ENCODE measurements at places on chromosomes 2 and 18. TPM values are rescaled to one million over a fixed set of nuclear protein-coding genes. Genes with fewer than 3 reads are reported as not detected.

Gene RESP18
- total RNA-seq = not detected

DNA sequence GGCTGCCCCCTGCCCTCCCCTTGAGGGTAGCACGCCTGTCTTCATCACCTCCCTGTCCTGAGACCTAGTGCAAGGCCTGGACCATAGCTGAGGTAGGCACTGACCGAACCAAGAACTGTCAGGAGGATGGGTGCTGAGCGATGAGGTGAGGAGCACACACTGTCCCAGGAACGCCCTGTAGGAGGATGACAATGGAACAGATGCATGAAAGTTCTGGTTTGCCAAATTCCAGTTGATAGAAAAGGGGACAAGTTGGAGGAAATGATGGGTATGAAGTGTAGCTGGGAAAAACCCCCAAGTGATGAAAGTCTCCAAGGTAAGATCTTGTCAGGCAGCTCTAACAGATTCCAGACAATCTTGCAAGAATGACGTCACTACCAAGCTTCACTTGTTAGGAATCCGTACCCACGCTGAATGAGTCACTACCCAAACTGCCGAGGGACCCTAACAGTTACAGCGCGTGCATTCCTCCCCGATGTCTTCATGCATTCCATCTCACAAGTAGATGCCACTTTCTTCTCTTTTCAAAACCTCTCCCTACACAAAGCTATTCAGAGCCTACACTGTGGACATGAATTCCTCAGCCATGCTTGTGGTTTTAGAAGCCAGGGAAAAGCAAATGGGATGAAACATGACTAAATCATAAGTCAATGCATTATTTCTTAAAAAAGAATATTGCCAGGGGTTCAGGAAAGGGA lies 27.6 kb downstream of the MRPL33 start:
- peak; percentile 100 for DNase-seq

DNA sequence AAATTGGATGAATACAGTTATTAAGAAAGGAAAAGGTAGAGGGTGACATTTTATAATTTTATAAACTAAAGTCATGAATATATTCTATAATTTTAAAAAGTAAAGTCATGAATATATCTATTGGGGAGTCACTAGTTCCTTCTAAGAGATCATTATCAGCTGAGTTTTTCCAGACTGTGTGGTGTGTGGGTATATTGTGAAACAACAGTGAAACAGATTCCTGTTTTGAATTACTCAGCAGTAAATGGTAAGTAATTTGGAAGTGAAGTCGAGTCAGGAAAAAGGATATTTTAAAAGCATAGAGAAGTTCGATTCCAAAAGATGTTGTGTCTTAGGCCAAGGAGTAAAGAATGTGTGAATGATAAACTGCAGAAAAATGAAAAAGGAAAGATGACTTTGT lies 1018.2 kb upstream of the NXPH2 start:
- DNase-seq = no peak

GRCh38 chr2:166082736-166083135 lies 45.1 kb downstream of the SCN1A start:
- no peak for DNase-seq

GRCh38 chr2:176471949-176472348 lies 202.7 kb downstream of the MTX2 start:
- DNase-seq = no peak

DNA sequence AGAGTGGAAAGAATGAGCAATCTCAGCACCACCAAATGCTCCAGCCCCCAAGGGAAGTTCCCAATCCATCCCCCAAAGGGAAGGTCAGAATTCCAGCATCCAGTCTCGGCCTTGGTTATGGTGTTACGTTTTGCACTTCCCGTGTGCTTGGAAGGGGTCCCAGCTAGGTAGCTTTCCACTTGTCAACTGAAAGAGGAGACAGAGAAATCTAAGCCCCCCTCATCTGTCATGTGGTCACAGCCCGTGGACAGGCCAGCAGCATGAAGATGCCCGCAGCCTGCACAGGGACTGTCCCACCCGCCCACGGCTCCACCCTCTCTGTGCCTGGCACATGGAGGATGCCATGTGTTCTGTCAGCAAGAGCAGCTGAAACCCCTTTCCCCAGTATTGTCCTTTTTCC lies 32.1 kb downstream of the RHOB start:
- no peak for DNase-seq

- DNase-seq = no peak
Observed at GRCh38 chr2:207694811-207695281, 16.6 kb upstream of the CCNYL1 start.

GRCh38 chr2:176111309-176111663 lies 4.2 kb downstream of the HOXD11 start:
- no peak for DNase-seq

DNA sequence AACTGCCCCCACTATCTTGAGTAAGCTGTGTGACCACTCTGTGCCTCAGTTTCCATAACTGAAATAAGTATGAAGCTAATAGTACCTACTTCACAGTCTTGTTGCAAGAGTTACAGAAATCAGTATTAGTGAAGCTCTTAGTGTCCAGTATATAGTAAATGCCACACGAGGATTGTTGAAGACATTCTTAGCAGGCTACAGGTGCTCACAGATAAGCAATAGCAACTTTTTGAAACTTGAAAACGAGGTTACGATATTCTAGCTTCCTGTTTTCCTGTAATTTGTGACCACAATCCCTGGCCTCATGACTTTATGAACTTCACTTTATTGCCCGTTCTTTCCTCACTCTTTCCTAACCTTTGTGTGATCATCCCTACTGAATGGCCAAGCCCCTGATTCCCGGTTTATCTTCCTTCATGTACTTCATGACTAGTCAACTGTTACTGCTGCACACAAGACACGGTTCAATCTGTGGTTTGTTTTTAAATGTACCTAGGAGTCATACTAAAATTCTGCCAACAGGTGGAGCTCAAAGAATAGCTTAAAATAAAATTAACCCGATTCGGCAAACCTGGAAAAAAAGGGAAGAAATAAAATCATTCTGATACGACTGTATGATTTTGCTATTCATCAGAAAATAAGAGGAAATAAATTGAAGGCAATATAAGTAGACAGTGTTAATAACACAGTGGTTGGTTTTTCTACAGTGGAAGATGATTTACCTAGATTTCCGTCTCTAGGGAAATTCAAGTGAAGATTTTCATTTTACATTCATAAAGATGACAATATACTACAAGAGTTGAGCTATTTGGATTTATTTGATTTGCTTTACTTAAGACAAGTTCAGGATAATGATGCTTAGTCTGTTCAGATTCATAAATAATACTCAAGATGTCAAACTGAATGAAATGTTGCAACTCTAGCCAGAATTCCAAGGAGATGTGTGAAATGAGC lies 38.1 kb upstream of the STAT1 start:
- DNase-seq = peak; percentile 57

DNA sequence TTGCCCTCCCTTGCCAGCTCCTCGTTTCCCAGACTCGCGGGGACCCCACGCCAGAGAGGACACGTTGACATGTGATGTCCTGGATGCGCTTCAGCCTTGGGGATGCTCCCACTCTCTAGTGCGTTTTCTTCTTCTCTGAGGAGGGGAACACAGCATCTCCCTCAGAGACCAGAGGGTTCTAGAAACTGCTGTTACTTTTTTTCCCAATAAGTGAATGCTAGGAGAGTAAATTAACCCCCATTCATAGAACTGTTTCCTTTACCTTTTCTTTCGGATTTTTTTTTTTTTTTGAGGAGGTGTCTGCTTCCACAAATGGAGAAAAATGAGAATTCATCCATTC lies 370 bp upstream of the EFEMP1 start:
- DNase-seq = no peak

Gene EIPR1
- total RNA-seq = 118 TPM

Gene CROCC2
- not detected for total RNA-seq

DNA sequence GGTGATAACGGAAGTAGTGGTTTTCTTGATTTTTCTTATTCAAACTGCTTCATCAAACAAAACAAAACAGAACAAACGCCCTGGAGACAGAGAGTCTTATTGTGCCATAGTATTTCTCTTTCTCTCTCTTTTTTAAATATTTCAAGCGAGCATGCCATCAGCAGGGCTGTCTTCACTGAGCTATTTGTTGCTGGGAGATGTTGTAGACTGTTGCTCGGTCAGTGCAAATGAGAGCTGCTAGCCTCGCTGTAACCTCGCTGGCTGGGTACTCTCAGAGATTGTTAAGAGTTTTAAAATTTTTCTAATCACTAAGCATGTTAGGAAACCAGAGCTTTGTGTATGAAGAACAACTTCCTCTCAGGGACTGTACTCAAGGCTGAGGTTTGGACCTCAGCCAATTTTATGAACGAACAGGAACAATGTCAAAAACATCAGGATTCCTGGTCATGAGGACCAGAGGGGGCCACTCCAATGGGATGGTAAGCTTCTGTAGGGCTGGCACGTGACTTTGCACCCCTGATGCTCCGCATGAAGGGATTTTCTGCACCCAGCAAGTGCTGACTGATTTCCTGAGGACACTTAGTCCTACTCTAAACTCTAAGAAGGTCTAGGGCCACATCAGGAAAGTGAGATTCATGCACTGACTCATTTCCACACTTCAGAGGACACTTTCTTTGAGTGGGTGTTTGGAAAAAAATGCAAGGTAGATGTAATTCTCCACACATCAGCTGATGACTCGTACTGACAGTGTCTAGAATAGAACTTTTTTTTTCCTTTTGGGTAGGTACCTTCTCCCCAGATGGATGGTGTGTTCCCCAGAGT lies 59.8 kb upstream of the IL1R1 start:
- no peak for DNase-seq

Gene B4GALT6
- total RNA-seq = 17.5 TPM

- DNase-seq = no peak
Observed at GRCh38 chr18:13246121-13246520, 27.6 kb downstream of the LDLRAD4 start.

DNA sequence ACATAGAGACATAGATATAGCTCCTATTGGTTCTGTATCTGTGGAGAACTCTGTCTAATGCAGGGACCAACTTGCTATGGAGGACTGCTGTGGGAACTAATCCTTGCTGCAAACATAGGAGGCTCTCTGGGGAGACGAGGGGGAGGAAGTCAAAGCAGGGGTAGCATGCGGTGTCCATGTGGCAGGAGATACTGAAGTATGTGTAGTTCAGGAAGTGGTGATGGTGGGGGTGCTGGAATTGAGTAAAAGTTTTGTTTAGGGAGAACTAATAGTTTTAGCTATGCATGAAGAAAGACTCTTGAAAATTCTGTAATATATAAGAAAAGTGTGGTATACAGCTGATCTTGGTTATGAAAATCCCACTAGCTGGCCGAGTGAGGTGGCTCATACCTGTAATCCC lies 62.0 kb downstream of the ANKRD44 start:
- DNase-seq = no peak

Gene MARS2
- 5.6 TPM for total RNA-seq

GRCh38 chr2:239749272-239749873 lies 275.8 kb downstream of the NDUFA10 start:
- no peak for DNase-seq

DNA sequence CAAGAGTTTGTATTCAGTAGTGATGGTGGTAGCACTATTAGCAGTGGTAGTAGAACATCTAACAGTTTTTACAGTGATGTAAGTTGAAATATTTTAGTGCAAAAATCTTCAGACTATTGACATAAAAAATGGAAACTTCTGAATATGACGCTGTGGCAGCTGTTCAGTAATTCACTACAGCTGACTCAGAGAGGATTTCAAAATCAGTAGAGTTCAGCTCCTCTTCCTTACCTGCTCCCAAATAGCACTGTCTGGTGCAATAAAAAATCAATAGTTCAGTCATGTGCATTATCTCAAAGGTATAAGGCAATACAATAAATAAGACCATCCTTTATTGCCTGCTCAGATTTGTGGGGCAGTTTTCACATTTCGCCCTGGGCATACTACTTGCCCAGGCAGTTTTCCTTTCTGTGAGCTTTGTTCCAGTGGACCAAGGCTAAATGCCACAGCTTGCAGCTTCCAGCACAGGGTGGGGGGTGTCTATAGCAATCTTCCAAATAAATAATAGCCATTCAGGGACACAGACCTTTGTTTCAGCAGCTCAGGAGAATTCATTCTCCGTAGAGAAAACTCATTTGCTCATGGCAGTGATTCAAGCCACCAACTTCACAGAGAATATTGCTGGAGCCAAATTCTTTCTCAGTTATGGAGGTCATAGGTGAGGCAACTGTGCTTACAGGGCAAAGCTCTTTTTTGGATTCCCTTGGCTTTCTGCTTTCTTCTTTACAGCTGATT lies 33.9 kb upstream of the GORASP2 start:
- no peak for DNase-seq

Gene FSHR
- total RNA-seq = not detected

DNA sequence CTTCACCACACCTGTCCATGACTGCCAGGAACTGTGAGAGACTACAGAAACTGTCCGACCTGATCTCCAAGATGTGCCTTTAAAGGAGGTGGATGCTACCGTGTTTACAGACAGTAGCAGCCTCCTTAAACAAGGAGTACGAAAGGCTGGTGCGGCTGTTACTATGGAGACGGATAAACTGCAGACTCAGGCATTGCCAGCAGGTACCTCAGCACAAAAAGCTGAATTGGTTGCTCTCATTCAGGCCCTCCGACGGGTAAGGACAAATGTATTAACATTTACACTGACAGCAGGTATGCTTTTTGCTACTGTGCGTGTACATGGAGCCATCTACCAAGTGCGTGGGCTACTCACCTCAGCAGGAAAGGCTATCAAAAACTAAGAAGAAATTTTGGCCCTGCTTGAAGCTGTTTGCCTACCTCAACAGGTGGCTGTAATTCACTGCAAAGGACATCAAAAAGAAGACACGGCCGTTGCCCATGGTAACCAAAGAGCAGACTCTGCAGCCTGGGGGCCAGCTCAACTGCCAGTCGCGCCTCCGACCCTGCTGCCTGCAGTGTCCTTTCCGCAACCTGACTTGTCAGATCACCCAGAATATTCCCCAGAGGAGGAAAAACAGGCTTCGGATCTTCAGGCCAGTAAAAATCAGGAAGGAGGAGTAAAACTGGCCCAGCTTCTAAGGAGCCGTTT lies 30.9 kb downstream of the SKA1 start:
- DNase-seq = no peak

All from A172 (cell line).